ENCODE measurements at places on chromosomes 16 and 17. TPM values are rescaled to one million over a fixed set of nuclear protein-coding genes. Genes with fewer than 3 reads are reported as not detected.
A peak's percentile ranks its signal among the peaks of the same experiment; 100 is the strongest.

GRCh38 chr17:74584292-74585060, 7.6 kb downstream of the CD300LD start:
- DNase-seq, result no peak

Gene GDPD3
- 11.7 TPM for total RNA-seq

DNA sequence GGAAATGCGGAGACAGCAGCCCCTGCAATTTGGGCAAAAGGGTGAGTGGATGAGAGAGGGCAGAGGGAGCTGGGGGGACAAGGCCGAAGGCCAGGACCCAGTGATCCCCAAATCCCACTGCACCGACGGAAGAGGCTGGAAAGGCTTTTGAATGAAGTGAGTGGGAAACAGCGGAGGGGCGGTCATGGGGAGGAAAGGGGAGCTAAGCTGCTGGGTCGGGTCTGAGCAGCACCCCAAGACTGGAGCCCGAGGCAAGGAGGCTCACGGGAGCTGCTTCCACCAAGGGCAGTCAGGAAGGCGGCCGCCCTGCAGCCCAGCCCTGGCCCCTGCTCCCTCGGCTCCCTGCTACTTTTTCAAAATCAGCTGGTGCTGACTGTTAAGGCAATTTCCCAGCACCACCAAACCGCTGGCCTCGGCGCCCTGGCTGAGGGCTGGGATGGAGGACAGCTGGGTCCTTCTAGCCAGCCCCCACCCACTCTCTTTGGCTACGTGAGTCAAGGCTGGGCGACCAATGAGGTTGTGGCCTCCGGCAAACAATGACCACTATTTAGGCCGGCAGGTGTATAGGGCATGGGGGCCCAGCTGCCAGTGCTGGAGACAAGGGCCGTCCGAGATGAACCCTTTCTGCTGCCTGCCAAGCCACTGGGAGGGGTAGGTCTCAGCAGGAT, 507 bp downstream of the SERPINF1 start:
- DNase-seq, result peak; percentile 81

Gene NCOR1
- total RNA-seq, result 111 TPM

Gene C16orf74
- 1.4 TPM for total RNA-seq

DNA sequence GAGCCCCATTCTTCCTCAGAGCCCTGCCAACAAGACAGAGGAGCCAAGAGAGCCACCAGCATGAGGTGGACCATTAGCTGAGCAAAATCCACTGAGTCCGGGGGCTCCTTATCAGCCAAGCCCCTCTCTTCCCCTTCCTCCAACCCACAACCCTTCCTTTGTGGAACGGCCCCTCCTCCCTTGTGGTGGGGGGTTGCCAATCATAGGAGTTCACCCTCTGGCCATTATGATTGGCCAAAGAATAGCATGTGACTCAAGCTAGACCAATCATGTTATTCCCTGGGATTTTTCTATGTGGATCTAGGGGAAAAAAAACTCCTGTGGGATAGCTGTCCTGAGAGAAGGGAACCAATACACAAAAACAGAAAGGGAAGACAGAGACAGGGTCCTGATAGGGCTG, 120.5 kb downstream of the C16orf95 start:
- DNase-seq, result no peak

Gene CTDNEP1
- total RNA-seq, result 73.4 TPM

DNA sequence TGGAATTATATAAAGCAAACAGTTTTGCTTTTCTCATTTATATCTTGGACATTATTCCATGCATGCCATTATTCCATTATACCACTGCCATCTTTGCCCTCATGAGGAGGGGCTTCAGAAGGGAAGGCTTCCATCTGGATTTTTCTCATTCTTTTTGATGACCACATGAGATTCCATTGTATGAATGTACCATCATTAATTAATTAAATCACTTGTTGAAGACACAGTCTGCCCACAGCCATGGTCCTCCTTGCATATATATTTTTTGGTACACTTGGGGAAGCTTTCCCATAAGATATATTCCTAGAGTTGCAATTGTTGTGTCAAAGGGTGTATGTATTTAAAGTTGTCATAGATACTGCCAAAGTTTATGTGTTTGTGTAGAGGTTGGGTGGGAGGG, 7.1 kb downstream of the ARL4D start:
- DNase-seq, result no peak

GRCh38 chr16:73610605-73611156, 562.8 kb upstream of the ZFHX3 start:
- no peak for DNase-seq

DNA sequence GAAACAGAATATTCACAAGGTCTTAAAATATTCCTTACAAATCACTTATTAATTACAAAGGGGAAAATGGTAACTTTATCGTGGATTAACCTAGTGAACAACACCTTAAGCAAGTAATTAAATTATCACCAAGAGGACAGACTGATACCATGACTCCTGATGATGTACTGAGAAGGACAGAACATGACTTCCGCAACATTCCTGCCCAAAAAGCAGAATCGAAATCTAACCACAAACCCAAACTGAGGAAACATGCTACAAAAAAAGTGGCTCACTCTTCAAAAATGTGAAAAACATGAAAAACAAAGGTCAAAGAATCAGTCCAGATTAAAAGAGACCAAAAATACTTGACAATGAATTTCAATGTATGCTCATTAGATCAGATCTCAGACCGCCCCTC, 151.5 kb downstream of the AATF start:
- DNase-seq, result no peak

Gene DPEP2
- total RNA-seq, result 28.0 TPM

DNA sequence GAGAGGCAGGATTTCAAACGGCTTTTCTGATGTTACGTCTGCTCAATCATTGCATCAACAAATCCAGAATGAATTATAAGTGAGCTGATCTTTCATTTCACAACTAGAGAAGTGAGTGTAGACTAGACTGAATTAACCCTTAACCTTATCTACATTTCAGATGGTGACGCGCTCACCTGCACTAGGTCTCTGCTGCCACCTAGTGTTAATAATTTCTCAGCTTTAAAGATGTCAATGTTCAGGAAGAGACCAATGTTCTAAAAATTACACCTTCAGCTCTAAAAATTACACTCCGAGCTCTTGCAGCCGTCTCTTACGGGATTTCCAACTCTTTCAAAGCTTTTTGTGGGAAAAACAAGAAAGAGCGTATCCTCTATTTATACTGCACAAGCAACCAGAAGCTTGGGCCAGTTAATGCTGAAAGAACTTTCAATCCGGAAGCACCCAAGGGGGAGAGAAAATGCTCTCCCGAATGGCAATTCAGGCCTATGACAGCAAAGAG, 88.2 kb upstream of the FA2H start:
- DNase-seq, result no peak

DNA sequence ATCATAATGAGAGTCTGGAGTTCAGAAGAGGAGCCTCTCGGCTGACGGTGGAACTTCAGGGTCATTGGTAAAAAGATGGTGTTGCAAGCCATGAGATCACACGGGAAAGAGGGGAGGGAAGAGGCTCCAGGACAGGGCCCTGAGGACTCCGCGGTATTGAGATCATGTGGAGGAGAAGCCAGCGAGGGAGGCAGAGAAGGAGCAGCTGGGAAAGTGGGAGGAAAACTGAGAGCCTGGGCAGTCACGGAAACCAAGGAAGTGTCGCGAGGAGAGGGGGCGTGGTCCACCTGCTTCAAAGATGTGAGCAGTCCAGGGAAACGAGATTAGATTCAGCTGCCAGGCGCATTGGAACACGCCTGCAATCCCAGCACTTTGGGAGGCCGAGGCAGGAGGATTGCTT, 27.7 kb upstream of the SBK1 start:
- DNase-seq, result peak; percentile 75

Gene GCGR
- 11.1 TPM for total RNA-seq

DNA sequence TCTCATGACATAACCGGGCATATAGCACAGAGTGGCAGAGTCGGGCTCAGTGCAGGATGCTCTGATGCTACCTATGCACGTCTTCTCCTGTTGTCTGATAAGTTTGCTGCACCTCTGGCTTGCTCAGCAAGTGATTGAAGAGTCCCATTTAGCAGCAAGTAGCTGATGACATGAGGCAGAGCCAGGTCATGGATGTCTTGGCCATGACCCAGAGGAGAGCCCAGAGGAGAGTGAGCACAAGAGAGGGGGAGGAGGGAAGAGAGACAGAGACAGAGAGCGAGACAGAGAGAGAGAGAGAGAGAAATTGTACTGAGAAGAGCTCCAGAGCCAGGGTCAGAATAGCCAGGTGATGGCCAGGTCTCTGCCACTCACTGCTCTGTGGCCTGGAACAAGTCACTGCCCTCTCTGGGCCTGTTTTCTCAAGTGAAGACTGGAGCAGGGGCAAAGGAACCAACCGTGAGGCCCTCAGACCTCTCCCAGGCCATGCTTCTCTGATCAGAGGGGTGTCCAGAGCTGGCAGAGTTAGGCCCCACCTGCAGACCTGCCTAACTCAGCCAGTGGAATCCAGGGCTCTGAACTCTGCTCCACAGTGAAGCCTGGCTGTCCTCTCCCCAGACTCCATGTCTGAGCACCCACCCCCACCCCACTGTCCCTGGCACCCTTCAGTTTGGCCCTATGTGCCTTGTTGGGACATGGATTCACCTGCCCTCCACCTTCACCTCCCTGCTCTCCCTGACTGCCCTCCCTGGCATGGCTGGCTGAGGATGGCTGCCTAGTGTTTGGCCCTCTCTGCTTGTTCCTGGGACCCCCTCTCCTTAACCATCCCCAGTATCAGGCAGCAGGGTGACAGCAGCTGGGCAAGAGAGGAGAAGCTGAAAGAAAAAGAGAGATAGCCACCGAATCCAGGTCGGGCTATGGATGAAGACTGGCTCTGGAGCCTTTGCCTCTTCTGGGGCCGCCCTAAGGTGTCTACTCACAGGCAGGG, 4.3 kb upstream of the KRT35 start:
- DNase-seq, result no peak

GRCh38 chr16:54165912-54166865, 120.4 kb downstream of the IRX3 start:
- DNase-seq, result no peak

DNA sequence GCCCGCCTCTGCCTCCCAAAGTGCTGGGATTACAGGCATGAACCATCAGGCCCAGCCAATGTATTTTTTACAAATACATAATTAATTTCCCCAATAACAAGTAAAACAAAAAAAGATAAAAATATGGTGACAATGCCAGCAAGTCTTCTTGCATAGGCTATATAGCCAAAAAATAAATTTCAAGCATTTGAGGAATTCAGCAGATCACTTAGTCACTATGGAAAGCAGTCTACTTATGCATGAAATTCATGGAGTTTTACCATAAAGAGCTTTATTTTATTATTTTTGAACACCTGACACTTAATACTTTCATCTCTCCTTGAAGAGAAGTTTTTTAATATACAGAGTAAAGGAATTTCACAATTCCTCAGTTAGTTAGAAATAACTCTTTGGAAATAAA, 56.4 kb downstream of the BRIP1 start:
- DNase-seq, result no peak

DNA sequence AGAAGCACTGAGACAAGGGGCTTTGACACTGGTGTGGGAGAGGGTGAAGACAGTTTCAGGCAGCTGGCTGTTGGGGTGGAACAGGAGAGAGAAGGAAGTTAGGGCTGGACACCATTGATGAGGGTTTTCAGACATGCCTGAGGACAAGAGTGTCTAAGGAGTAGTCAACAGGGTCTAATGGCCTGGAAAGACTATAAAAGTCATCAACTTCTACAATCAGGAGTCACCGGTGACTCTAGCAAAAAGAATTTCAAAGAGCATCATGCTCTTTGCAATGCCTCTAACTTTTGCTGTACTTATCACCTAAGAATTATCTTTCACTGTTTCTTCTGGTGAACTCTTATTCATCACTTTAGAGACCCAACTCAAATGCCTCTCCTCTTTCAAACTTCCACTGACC, 213.9 kb downstream of the C16orf78 start:
- no peak for DNase-seq

- DNase-seq, result no peak
These were observed 10.9 kb downstream of the CETP start for GRCh38 chr16:56972403-56973293.

GRCh38 chr16:53937161-53937880, 233.4 kb downstream of the FTO start:
- DNase-seq, result no peak

Data from upper lobe of left lung (tissue), 6 donors.